Islet precursor cell (in vitro differentiated cells): ENCODE measurements at places on chromosomes 3 and 15.

DNA sequence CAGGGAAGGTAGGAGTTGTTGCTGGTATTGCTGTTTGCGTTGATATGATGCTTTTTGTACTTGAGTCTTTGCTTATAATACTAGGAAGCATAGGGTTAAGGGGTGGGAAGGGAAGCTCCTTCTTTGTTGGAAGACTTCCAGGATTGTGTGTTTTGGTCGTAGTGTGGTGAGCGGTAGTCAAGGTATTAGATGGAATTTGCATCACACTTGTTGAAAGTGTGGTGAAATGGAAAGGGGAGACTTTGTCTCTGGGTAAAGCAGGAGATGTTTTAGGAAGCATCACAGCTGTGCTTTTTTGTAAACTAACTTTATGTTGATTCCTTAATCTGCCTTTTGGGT lies 14.9 kb downstream of the IGSF10 start:
- DNase-seq = no peak

DNA sequence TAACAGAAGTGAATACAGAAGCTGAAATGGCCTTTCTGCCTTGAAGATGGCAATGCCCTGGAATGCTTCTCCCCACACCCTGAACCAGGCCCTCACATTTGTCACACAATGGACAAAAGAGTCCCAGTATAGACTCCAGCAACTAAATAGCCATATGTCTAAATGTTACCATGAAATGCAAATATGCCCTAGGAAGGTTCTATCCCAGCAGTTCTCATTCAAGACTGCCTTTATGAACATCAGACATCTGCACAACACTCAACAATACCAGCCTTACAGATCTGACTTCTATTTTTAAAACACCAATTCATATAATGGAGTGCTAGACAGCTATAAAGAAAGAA lies 7.9 kb downstream of the ITGB5 start:
- no peak for DNase-seq

DNA sequence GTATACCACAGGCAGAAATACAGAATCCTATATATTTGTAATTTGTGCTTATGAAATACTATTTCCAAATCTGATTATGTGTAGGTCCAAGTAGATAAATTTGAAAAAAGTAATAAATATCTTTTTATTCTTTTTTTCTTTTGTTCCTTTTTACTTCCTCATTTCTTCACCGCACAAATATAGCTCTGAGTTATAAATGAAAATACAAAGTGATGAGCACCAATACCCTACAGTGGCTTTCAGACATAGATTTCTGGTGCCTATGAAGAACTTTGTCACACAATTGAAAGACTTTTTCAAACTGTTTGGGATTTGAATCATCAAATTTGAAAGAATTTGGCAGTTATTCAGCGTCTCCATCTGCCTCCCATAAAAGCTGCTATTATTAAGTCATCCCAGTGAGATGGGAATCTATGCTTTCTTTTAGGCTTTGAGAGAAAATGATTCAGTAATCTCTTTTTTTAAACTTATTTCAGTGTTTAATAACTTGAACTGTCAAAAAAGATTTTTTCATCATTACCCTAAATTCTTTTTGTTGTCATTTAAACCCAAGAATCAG lies 363.6 kb upstream of the GOLIM4 start:
- DNase-seq = no peak

DNA sequence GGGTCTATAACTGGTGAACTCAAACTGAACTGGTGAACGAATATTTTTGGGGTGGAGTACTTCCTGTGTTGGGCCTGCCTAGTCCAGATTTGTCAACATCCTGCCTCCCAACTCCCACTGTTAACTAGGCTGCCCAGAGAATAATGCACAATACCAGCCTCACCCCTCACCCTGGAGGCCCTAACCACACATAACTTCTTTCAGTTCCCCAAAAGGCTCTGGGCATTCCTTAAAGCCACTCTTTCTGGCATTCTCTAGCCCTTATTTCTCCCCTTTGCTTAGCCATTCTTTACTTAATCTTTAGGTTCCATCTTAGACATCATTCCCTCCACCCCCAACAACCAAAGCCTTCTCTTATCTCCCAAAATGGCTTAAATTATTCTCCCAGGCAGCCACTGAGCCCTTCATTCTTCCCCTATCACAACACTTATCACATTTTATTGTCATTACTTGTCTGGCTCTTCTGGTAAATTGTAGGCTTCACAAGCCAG lies 9.1 kb upstream of the SEC11A start:
- peak; percentile 83 for DNase-seq

DNA sequence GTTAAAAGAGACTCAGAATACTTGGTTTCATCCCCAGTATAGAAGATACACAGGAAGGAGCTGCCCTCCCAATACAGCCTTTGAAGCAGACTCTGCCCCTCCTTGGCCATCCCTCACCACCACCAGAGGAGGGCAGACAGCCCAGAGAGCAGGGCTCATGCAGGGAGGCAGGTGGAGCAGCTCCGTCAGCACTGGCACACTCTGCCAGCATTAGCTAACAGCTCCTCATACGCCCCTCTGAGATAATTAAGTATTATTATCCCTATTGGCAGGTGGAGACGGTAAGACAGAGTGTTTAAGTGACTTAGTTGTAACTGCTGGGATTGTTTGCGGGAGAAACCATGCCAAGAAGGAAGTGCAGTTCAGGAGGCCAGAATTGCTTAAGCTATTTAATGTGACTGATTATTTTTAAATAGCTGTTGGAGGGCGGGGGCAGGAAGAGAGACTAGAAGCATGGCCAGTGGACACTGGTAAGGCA lies 434.0 kb downstream of the EPHB1 start:
- no peak for DNase-seq

GRCh38 chr3:53166781-53167291 lies 5.8 kb downstream of the PRKCD start:
- peak; percentile 76 for DNase-seq

GRCh38 chr3:175659670-175660350 lies 800.7 kb downstream of the NAALADL2 start:
- no peak for DNase-seq

DNA sequence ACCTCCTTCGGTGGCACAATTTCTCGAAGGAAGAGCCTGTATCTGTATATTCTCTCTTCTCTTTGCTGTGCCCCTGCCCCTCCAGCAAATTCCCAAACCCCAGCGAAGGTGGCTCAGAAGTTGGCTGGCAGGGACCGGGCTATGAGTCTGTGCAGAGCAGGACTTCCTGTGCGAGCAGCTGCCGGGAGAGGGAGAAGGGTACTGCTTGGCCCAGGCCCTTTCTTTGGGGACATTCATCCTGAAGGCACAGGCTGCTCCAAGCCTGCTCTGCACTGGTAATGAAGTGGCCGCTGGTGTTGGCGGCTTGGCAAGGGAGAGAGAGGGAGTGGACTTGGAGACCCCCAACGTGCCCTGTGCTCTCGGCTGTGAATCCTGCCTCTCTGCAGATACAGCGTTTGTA lies 1.5 kb downstream of the SLC6A11 start:
- DNase-seq = peak; percentile 53

GRCh38 chr3:8200996-8201395 lies 300.6 kb upstream of the LMCD1 start:
- no peak for DNase-seq

- peak; percentile 98 for DNase-seq
These were observed 16.1 kb downstream of the AMOTL2 start for GRCh38 chr3:134357914-134358811.

- no peak for DNase-seq
These were observed 103.9 kb downstream of the SUCLG2 start for GRCh38 chr3:67550541-67550940.

- no peak for DNase-seq
These were observed 8.8 kb downstream of the BNIP2 start for GRCh38 chr15:59680346-59680745.

DNA sequence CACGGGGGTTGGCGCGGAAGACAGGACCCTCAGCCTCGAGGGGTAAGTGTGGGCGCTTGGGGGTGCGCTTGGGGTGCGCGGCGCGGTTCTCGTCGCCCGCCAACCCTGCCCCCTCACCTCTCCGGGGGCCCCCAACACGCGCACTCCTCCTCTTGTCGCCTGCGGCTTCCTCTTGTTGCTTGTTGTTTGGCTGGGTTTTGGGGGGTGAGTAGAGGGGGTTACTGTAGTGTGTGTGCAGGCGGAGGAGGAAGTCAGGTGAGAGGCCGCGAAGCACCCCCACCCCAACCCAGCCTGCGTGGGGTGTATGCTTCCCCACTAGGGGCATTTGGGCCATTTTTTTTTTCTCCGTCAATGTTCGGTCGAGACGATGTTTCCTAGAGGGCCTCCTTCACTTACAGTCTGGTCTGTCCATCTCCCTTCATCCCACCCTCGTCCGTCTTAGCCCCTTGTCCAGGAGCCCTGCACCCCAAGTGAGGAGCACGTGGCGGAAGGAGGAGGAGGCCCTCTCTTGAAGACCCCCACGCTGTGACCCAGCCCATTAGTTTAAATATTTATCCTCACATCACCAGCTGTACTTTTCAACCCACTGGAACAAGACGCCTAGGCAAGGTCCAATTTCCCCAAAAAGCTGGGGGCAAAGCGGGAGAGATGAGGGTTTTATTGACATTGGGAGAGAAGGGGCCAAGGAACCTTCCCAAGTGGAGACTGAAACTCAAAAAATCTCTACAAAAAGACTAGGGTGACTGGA lies 20.4 kb upstream of the SATB1 start:
- DNase-seq = no peak

DNA sequence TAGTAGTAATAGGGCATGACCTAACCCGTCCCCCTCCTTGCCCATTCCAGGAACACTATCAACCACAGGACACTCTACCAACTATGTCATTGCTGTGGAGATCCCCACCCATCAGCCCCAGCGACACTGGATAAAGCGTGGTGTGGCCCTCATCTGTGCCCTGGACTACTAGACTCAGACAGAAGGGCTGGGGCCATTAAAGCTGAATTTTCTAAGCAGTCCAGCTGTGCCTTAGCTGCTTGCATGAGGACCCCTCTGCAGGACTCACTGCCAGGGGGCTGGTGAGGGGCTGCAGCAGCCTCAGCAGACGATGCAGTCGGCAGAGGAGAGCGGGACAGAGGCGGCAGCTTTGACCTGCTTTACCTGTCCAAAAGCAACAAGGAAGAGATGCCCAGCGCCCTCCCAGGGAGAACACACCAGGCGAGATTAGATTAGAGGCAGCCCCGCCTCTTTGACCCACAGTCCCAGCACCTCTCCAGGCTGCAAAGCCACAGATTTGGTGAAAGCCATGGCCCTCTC lies 44.6 kb downstream of the SEMA3G start:
- DNase-seq = no peak

- peak; percentile 85 for DNase-seq
These were observed at the start of gene ROBO2 for GRCh38 chr3:77039606-77040171. ROBO2 (plus strand) TSS chr3:77040099; CDS start chr3:77040786, 687 bp downstream.

DNA sequence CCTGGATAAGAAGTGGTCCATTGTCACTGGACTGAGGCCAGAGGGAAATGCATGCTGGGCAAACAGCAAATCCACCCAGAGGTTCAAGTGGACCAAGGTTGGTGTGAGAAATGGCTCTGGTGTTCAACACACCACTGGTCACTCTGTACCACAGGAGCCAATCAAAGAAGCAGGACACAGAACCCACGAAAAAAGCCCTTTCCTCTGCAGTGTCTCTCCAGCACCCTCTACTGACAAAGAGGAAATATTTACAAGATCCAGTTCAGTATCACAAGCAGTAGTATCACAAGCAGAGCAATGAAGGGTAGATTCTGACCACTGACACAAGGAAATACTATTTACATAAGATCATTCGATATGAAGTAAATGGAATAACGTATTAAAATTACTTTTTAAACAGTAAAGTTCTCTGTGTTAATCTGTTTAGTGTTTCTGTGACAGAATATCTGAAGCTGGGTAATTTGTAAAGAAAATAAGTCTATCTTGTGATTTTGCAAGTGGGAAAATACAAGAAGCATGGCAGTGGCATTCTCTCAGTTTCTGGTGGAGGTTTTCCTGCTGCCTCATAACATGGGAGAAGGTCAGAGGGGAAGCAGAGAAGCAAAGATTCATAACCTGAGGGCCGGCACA lies 390.7 kb downstream of the EFHB start:
- DNase-seq = peak; percentile 66

DNA sequence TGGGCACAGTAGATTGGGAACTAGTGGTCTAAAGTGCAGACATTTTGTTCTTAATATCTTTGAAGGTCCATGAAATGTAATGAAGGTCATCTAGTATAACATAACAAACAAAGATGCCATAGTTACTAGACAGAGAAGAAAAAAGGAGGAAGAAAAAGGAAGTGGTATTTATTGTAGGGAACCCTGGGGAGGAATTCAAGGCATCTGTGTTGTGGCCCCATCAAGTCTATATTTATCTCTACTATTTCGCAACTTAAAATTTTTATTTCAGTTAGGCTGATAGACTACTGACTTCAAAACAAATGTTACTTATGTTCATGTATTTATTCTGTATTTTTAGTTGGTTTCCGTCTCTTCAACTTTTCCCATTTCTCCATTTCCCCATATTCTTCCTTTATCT lies 48.9 kb upstream of the ZDHHC23 start:
- no peak for DNase-seq
